NCI-H69 (cell line): ENCODE measurements at places on chromosomes 12 and 14.

- no peak for DNase-seq
These were observed 3.5 kb upstream of the CEP128 start for GRCh38 chr14:80944861-80945617.

- no peak for DNase-seq
These were observed 43.0 kb downstream of the SERPINA3 start for GRCh38 chr14:94655169-94655710.

GRCh38 chr12:19572920-19573558 lies 133.7 kb downstream of the AEBP2 start:
- DNase-seq, result peak; percentile 54

DNA sequence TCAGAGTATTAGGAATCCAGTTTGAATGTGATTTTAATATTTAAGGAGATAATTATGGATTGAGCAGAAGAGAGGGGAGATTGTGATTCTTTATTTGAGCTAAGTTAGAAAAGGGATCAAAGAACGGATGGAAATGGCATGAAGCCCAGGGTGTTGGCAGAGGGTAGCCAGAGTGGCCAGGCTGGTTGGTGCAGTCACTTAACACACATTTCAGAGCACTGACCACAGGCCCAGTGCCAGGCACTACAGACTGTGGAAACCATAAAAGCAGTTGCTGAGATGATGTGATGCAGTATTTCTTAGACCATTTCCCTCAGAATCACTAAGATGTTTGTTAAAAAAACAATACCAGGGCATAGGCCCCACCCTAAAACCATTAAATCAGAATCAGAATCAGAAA lies 167.7 kb upstream of the AMIGO2 start:
- DNase-seq, result no peak

DNA sequence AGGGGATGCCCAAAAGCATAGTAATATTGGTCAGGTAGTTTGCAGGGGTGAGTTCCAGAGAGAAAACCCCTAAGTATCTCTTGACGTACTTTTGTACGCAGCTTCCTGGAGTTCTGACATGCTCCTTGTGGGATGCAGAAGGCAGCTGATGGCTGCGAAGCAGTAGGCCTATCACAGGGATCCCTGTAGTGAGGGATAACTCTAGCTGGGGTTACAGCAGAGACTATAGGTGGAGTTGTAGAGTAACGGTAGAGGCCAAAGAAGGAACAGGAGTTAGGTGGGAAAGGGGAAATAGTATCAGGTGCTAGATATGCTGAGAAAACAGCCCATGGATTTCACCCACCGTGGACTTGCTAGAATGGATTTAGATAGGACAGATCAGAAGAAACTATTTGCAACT lies 37.3 kb downstream of the MGST1 start:
- peak; percentile 11 for DNase-seq

DNA sequence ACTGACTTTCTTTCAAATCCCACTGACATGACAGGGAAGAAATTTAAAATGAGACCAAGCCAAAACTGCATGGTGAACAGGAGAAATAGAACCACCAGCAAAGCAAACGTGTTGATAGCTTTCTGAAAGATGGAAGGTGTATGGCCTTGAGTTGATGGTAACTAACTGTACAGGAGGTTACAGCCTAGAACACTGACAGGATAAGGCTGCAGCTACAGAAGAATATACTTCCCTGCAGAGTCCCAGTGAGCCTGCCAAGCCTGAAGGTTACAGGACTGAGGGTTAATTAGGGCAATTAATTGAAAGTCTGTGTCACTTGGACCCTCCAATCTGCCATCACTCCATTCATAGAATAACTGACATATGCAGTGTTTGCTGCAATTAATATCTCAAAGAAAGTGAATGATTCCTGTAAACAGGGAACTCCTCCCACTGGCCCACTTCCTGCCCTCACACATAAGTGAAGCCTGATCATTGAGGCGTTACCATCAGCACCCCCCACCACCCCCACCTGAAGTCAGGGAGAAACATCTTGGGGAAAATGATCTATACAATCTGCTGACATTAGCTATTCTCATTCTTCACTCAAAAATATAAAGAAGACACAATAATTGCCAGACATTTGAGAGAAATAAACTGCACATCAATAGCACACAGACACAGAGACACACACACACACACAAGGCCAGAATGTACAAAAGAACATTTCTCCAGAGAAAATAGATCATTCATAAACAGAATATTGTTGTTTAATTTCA lies 73.4 kb downstream of the GTF2A1 start:
- DNase-seq, result peak; percentile 76

- peak; percentile 22 for DNase-seq
These were observed 35.2 kb upstream of the PTGR2 start for GRCh38 chr14:73816393-73816816.

GRCh38 chr12:89709995-89710872 lies 1.6 kb upstream of the ATP2B1 start:
- DNase-seq, result peak; percentile 81

GRCh38 chr12:92362126-92362525 lies 216.5 kb upstream of the BTG1 start:
- DNase-seq, result no peak

- no peak for DNase-seq
These were observed 8.8 kb downstream of the BCL7A start for GRCh38 chr12:122030424-122031035.

GRCh38 chr14:69115407-69116185 lies 37.3 kb downstream of the DCAF5 start:
- DNase-seq, result no peak

DNA sequence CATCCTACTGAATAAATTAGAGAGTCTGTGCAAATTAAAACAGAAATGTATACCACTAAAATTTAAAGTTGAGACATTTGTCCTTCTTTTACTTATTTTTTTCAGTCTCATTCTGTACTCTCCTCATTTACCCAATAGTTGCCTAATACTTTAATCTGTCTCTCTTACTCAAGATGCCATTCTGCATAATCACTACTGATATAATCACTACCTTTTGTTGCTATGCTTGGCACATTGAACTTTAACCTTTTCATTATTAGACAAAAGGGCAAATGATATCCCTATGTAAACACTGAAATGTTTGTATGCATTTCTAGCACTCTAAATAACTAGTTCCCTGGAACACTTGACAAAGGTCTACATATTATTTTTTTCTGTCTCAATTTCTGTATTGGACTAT lies 1108.3 kb upstream of the FLRT2 start:
- peak; percentile 73 for DNase-seq

GRCh38 chr14:39861229-39861600 lies 429.0 kb upstream of the FBXO33 start:
- peak; percentile 12 for DNase-seq

GRCh38 chr14:81269979-81270375 lies 49.2 kb upstream of the GTF2A1 start:
- no peak for DNase-seq
